GF-D8 (cell line): ENCODE measurements at places on chromosomes 1 and 21.

DNA sequence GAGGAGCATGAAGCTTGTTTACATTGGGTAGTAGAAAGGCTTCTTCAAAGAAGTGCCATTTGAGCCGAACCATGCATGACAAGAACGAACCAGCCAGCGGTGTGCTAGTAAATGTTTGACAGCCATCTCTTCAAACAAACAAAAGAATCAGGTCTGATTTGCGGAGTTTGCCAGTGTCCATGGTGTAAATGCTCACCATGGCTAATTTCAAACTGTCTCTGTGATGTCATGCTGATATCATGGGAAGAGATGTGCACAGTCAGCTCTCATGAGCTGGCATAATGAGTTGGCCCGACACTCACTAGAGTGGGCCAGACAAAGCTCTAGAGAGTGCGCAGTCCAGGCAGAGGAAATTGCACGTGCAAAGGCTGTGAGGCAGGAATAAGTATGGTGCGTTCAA, 101.1 kb downstream of the KAZN start:
- DNase-seq = no peak

DNA sequence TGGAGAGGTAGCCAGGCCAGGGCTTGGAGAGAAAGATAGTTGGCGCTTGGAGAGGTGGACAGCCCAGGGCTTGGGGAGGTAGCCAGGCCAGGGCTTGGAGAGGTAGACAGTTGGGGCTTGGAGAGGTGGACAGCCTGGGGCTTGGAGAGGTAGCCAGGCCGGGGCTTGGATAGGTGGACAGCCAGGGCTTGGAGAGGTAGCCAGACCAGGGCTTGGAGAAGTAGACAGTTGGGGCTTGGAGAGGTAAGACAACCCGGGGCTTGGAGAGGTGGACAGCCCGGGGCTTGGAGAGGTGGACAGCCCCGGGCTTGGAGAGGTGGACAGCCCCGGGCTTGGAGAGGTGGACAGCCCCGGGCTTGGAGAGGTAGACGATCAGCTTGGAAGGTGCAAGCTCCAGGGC, 7.7 kb downstream of the LSS start:
- DNase-seq = no peak

GRCh38 chr1:115411371-115412063, 73.5 kb upstream of the NGF start:
- no peak for DNase-seq

DNA sequence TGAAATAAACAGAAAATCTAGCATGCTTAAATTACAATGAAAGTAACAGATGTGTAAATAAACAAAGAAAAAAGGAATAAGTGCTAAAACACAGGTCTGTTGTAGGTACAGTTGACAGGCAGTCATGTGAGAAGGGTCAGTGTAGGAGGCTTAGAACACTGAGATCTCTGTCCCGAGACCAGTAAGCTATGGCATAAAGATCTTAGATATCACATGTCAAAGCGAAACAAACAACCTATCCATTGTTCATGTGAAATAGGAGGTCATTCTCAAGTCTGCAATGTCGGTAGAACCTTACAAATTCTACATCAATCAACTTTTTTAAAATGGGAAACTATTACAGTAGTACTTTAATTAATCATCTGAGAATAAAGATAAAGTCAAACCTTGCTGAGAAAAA, 428.9 kb upstream of the ADGRL2 start:
- DNase-seq = no peak

DNA sequence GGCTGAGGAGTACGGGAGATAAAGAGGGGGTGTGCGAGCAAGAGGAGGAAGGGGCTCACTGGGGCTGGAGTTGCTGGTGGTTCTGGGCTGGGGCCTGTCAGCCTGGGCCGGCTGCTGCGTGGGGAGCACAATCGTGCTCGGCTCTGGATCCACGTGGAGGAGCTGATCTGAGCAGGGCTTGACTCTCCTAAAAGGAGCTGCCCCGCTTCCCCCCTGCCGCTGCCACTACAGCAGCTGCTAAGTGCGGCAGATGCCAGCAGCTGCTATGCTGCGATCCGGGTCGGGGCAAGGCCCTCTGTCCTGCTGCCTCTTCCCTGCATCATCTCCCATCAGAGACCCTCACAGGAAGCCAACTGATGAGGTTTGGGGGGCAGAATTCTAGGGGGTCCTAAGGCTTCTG, 165.9 kb downstream of the PCBP3 start:
- no peak for DNase-seq
